PC-3 (cell line): ENCODE measurements at places on chromosomes 6 and 20. TPM values are rescaled to one million over a fixed set of nuclear protein-coding genes. Genes with fewer than 3 reads are reported as not detected.

Gene DCDC2
- 0.11 TPM in 1 of 2 replicates, not detected in the other for total RNA-seq

- no peaks in the 10 kb centered on the region for H3K36me3 ChIP-seq
- H3K4me1 ChIP-seq, result no peaks in the 10 kb centered on the region
- no peak overlapping the region for H3K27ac ChIP-seq
- DNase-seq, result no peak
Measured at GRCh38 chr6:16184551-16184950, 53.8 kb upstream of the GMPR start.

GRCh38 chr6:106509420-106510089 is 119.7 kb downstream of the RTN4IP1 start:
- no peaks in the 10 kb centered on the region for H3K36me3 ChIP-seq
- H3K27ac ChIP-seq, result peak overlapping the region; percentile 84
- peak overlapping the region; percentile 87 for H3K4me3 ChIP-seq
- DNase-seq, result no peak

Gene KATNA1
- total RNA-seq, result 11.4 and 18.1 TPM in 2 replicates

- peaks cover 12% of the 10 kb centered on the region for H3K4me1 ChIP-seq
- H3K27ac ChIP-seq, result no peak overlapping the region
- H3K4me3 ChIP-seq, result no peak overlapping the region
Measured at GRCh38 chr6:36383606-36384005, 3.9 kb downstream of the ETV7 start.

Gene ZFP57
- total RNA-seq, result not detected in 2 replicates

DNA sequence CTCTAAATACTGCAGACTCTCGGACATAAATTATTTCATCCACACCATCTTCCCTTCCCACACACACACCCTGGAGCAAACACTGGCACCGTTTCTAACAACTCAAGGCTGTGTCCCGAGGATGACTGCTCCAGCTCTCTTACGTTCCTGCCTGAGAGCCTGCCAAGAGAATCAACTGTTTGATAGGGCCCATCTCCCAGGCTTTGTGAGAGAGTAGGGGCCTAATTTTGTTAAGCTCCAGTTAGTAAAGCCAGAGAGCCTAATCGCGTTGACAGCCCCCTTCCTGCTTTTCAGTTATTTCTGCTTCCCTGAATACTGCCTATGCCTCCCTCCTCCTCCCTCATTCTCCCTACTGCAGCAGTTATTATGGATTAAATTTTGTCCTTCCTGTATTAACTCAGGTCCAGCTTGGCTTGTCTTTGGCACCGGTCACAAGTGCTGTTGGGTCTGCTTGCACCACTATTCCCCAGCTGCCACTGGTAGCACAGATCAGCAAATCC is 118.1 kb upstream of the TMEM181 start:
- H3K4me3 ChIP-seq, result no peak overlapping the region
- H3K4me1 ChIP-seq, result no peaks in the 10 kb centered on the region
- H3K27me3 ChIP-seq, result no peaks in the 10 kb centered on the region
- H3K36me3 ChIP-seq, result no peaks in the 10 kb centered on the region
- no peak for DNase-seq
- no peak overlapping the region for H3K27ac ChIP-seq

GRCh38 chr6:38169221-38169976 is 349.9 kb downstream of the ZFAND3 start:
- H3K27me3 ChIP-seq, result no peaks in the 10 kb centered on the region
- H3K36me3 ChIP-seq, result no peaks in the 10 kb centered on the region
- H3K4me1 ChIP-seq, result peaks cover 7% of the 10 kb centered on the region
- H3K27ac ChIP-seq, result no peak overlapping the region
- no peak for DNase-seq

- H3K27ac ChIP-seq, result no peak overlapping the region
- DNase-seq, result peak; percentile 69
- H3K4me3 ChIP-seq, result no peak overlapping the region
- peaks cover 11% of the 10 kb centered on the region for H3K4me1 ChIP-seq
Measured at GRCh38 chr6:150301846-150302519, 66.8 kb upstream of the IYD start.
